ENCODE measurements at places on chromosomes 4 and X. TPM values are rescaled to one million over a fixed set of nuclear protein-coding genes. Genes with fewer than 3 reads are reported as not detected.

- no peak for DNase-seq
These were observed 78.0 kb downstream of the PRDM5 start for GRCh38 chr4:120844528-120844921.

DNA sequence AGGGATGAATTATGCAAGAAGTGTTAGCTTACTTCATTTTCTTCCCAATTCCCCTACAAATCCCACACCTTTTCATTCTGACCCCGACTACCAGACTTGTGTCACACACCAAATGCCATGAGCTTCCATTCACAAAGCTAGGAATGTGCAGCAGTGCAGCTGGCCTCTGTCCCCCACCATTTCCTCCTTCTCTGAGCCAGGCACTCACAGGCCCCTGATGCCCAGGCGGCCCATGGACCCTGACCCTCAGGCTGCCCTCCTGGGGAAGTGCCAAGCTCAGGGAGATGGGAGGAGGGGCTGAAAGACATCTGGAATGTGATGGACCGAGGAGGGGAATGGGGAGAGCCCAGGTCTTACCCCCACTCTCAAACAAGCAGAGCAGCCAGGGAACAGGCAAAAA lies 67.0 kb upstream of the BCOR start:
- no peak for DNase-seq

- DNase-seq, result no peak
These were observed 10.9 kb downstream of the GPAT3 start for GRCh38 chr4:83546786-83547185.

GRCh38 chr4:52645300-52645699 lies 13.8 kb downstream of the USP46 start:
- no peak for DNase-seq

DNA sequence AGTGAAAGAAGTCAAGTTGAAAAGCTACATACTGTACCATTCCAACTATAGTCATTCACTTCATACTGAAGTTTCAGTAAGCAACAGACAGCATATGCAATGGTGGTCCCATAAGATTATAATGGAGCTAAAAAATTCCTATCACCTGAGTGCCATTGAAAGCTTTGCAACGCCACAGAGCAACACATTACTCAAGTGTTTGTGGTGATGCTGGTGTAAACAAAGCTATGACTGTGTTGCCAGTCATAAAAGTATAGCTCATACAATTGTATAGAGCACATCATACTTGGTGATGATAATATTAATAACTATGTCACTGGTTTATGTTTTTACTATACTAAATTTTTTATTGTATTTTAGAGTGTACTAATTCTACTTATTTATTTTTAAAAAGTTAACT lies 78.9 kb downstream of the NAF1 start:
- no peak for DNase-seq

DNA sequence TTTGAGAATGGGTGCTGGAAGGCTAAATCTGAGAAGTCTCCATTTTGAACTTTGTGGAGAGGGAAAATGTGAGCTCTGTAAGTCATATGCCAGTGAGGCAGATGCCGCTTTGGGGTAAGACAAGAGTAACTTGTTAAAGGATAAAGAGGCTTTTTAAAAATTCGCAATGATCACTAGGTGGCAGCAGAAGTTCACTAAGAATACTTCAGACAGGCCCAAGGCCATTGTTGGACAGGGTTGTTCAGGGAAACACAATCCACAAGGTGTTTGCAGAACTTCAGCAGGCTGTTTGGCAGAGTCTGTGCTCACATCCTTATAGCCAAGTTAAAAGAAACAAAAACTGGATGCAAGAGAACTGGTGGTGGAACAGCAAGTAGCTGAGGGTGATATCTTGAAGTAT lies 13.7 kb upstream of the PIGA start:
- DNase-seq, result peak; percentile 89

DNA sequence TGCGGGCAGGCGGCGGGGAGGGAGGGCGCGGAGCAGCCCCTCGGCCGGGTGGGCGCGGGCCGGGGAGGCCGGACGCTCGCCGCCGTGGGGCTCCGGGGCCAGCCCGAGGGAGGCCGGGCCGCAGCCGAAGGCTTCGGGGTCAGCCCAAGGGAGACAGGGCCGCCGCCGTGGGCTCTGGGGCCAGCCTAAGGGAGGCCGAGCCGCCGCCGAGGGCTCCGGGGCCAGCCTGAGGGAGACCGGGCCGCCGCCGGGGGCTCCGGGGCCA lies 251 bp downstream of the KIAA0232 start:
- DNase-seq, result no peak

DNA sequence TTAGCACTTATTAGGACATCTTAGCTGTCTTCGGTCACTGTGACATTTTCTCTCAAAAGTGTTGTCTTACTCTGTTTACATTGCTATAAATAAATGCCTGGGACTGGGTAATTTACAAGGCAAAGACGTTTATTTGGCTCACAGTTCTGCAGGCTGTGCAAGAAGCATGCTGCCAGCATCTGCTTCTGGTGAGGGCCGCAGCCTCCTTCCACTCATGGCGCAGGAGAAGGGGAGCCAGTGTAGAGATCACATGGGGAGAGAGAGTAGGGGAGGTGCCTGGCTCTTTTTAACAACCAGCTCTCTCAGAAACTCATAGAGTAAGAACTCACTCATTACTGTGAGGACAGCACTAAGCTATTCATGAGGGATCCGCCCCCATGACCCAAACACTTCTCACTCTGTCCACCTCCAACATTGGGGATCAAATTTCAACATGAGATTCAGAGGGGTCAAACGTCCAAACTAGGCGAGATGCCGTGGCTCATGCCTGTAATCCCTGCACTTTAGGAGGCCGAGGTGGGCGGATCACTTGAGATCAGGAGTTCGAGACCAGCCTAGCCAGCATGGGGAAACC lies 43.5 kb upstream of the HERC6 start:
- DNase-seq, result no peak

Gene RAI2
- total RNA-seq, result not detected

GRCh38 chr4:176400816-176401461 lies 81.2 kb downstream of the SPCS3 start:
- no peak for DNase-seq

Gene PAK3
- total RNA-seq, result 0.03 TPM

Gene KLKB1
- total RNA-seq, result not detected

- no peak for DNase-seq
These were observed 66.0 kb upstream of the FAT1 start for GRCh38 chr4:186789651-186790050.

Gene KCND1
- 0.13 TPM for total RNA-seq

- DNase-seq, result no peak
These were observed 25.9 kb downstream of the NOP14 start for GRCh38 chr4:2937146-2937857.

DNA sequence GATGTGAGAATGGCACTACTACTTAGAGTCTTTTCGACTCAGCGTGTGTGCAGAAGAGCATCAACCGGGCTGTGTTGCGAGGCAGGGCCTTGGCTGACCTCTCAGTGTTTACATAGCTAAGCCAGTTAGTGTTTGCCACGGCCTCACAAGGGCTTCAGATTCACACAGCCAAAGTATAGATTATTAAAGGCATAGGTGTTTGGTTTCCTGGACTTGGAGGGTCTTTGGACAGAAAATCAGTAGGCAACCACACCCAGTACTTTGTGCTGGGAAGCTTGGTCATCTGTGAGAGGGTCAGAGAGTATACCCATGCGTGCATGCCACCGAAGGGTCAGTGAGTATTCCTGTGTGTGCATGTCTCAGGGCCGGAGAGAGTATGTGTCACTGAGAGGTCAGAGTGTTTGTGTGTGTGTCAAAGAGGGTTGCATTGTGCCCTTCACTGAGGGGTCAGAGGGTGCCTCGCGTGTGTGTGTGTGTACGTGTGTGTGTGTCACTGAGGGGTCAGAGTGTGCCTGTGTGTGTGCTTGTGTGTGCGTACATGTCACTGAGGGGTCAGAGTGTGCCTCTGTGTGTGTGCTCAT lies 69.7 kb upstream of the MSANTD1 start:
- DNase-seq, result no peak

- DNase-seq, result peak; percentile 1
These were observed 391.2 kb downstream of the ANKRD50 start for GRCh38 chr4:124321364-124321763.

GRCh38 chr4:41426539-41426938 lies 111.4 kb upstream of the LIMCH1 start:
- DNase-seq, result no peak

DNA sequence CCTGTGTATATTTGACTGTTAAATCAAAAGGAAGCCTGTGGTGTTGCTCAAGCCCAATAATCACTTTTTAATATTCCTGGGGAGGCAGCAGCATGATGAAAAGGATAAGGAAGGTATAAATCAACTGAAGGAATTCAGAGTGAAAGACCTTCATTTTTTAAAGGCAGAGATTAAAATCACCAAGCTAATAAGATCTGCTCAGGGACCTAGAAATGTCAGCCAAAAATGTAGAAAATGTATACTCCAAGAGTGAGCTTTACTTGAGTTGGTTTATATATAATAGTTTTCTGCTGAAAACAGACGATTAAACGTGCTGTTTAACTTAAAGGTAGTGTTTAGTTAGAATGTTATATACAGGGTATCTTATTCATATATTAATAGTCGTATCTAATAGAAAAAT lies 549.3 kb downstream of the IQCM start:
- no peak for DNase-seq

Gene BTC
- total RNA-seq, result 0.16 TPM

Gene NPFFR2
- total RNA-seq, result not detected

DNA sequence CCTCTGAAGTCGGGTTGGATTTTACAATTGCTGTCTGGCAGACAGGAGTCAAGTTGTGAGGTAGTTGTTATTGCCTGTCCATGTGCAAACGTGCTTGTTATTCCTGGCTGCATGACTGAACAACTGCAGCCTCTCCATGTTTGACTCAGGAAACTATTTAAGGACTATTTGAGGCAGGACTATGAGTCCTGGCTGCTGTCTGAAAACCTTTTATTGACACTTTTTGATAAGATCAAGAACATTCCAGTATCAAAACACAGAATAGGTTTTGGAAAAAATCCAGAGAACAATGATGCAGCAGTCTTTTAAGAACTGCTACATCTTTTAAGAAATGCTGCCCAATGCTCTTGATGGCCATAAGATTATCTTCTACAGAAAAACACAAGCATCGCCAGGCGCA lies 10.0 kb upstream of the SPRY1 start:
- no peak for DNase-seq

DNA sequence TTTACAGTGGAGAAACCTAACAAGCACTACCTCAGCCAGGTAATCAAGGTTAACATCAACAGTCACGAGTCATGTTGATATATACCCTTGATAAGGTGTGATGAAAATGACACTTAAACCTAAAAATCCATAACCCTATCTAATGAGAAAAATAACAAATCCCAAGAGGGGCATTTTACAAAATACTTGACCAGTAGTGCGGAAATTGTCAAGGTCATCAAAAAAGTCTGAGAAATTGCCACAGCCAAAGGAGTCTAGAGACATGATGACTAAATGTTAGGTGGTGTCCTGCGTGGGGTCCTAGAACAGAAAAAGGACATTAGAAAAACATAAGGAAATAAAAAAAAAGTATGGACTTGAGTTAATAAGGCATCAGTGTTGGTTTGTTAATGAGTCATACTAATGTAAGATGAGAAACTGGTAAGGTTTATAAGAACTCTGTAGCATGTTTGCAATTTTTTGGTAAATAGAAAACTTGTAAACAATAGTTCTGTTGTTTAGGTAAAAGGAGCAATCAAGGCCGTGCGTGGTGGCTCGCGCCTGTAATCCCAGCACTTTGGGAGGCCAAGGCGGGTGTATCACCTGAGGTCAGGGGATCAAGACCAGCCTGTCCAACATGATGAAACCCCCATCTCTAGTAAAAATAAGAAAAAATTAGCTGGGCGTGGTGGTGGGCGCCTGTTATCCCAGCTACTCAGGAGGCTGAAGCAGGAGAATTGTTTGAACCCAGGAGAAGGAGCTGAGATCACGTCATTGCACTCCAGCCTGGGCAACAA lies 2.9 kb downstream of the RPL36A start:
- no peak for DNase-seq

Gene PAGE2
- total RNA-seq, result not detected

GRCh38 chrX:154819771-154820341 lies 14.6 kb upstream of the MPP1 start:
- no peak for DNase-seq

Data from SK-MEL-5 (cell line).